ENCODE measurements at places on chromosomes 6 and 20.

DNA sequence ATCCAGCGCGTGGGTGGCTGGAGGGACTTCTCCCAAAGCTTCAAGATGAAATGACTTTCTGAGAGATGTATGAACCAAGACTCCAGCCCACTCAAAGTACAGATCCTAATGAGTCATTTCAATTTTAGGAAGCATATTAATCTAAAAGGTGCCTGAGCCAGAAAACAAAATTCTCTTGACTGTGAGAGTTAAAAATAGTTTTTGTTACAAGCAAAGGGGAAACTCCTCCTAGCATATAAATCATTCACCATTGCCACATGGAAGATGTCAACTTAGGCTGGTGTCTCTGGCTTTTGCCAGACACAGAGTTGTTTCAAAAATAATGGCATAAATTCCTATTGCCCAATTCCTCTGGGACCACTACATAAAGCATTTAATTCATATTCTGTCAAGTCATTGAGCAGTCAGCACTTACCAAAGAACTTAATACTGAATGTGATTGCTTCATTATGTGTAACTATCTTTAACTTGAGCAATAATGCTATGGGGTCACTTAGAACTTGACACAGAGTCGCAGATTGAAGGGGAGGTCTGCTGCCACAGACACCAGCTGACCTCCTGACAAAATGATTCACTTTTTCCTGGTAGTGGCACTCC is 280.6 kb downstream of the SLC35F1 start:
- DNase-seq: no peak

DNA sequence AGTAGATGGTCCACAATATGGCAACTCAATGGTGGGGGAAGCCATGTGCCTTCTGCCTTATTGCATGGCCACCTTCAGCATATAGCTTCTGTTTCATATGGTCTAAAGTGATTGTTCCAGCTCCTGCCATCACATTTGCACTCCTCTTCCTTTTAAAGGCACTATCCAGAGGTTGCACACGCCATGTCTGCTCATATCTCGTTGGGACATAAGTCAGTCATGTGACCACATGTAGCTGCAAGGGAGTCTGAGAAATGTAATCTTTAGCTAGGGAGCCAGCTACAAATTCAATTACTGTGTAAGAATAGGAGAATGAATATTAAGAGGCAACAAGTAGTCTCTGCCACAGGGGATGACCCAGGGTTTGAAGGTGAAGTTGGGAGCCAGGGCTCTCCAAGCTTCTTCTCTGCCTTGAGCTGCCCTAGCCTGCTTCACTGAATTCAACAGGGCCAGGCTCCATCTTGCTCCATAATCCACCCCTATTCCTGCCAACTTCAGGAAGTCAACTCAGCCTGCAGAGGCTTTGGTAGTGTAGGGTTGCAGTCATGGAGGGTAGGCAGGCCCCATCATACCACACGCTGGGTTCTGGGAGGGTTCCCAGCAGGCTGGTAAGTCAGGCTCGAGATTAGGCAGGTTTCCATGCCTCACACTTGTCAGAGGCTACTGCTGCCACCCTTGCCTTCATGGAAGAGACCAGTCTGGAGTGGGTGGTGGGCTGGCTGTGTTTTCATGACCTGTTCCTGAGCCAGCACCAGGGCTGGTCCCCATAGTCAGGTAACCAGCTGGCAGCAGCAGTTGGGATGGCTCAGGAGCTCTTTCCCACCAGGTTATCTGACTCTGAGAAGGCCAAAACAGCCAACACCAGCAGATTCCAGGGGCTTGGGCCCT is 56.7 kb upstream of the SAYSD1 start:
- no peak for DNase-seq

DNA sequence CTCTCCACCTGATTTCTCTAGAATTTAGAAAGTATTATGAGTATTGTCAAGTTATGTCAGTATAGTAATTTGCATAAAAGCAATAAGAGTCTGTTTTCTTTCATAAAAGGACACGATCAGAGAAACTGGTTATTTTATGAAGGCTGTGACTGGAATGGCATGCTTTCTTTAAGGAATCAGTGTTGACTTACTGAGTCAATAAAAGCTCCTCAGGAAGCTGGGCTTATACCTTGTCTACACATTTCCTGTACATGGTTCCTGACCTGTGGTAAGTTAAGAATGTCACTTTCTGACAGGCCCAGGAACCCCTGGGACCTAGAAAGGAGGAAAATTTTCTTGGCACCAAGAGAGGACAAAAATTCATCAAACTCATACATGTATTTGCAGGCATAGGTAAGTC is 1224.0 kb upstream of the ADGRB3 start:
- DNase-seq: no peak

DNA sequence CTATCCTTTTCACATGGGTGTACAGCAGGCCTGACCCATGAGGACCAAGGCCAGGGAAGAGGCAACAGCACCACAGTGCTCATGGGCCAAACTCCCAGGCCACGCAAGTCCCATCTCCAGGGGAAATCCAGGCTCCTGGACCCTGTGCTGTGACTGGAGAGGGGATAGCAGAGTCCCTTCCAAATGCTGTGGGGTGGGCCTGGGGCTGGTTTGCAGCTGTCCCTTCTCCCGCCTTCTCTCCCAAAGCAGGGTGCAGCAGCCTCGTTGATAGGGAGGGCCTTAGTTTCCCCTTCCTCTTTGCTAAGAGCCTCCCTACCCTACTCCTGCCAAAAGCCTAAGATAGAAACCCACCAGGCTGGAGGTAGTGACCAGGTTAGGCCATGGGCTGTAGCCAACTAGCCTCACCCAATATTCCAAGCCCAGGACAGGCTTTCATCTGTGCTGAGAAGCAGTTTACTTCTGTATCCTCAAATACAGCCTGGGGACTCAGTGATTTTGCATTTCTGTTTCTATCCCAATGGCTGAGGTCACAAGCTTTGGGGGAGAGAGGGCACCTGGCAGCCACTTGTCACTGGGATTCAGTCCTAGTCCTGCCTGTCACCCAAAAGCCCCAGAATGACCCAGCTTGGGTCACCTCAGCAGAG is 1.4 kb downstream of the CTSZ start:
- no peak for DNase-seq

- DNase-seq: no peak
These were observed 47.6 kb downstream of the PRND start for GRCh38 chr20:4769328-4769727.

GRCh38 chr6:83417880-83418663 is 12.8 kb downstream of the ME1 start:
- DNase-seq: no peak

DNA sequence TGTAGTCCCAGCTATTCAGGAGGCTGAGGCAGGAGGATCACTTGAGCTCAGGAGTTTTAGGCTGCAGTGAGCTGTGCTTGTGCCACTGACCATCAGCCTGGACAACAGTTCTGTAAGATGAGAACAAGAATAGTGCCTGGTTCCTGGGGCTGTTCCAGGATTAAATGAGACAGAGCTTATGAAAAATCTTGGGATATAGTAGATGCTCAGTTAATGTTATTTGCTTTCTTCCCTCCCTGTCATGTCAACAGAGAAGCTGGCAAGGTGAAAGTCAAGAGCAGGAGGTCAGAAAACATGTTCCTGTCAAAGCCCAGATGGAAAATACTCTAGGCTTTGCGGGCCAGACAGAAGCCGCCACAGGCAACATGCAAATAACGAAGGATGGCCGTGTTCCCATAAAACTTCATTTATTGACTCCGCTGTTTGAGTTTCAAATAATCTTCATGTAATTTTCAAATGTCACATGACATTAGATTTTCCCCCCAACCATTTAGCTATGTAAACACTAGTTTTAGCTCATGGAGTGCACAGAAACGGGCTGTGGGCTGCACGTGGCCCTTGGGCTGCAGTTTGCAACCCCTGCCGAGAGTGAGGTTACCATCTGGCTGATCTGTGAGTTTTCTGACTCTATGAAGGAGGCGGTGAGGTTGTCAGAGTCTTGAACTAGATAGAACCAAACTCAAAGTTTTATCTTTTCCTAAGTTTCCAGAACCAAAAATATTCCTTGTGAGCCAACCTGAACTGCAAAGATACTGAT is 63.4 kb upstream of the PMEPA1 start:
- DNase-seq: no peak

DNA sequence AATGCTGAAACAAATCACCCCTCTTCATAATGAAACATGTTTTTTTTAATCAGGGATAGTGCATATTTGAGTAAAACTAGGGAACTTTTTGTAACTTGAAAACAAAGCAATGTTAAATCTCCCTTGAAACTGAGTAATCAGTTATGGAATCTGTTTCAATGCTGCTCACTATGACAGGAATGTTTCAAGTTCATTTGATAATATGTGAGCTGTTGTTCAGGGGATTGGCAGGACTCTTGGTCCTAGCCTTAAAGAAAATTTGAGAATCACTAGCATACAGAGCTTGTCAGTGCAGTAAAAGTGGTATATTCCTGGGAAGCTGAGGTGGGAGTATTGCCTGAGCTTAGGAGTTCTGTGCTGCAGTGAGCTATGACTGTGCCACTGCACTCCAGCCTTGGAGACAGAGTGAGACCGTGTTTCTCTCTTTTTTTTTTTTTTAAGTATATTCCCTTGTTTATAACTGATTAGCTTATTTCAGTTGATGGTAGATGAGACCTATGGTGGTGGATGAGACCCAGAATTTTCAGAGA is 21.6 kb upstream of the CALHM6 start:
- no peak for DNase-seq

DNA sequence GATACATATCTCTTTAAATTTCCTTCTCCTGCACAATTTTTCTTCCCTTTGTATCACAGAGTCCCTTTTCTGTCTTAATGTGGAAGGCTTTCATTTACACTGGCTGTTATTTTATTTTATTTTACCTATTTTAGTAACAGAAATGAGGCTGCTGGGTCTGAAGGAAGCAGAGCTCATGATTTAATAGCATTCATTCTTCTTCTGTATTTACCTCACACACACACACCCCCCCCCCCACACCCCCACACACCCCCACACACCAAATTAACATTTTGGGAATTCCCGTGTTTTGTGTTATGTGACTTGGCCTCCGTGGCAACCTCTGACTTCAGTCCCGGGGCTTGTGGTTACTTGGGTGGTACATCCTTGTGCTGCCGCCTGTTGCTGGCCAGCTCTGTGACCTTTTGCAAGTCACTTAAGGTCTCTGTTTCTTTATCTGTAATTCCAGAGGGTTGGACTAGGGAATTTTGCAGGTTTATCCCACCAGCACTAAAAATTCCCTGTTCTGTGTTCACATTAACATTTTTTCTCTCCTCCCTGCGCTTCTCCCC is 108.8 kb downstream of the TIAM2 start:
- no peak for DNase-seq

All from esophagus muscularis mucosa (tissue), 4 donors.